Activated CD4-positive, alpha-beta T cell treated with anti-CD3 and anti-CD28 coated beads, Interleukin-2, amount 50 U/mL, for 1 hour (primary cell): ENCODE measurements at places on chromosomes 13 and 19.

DNA sequence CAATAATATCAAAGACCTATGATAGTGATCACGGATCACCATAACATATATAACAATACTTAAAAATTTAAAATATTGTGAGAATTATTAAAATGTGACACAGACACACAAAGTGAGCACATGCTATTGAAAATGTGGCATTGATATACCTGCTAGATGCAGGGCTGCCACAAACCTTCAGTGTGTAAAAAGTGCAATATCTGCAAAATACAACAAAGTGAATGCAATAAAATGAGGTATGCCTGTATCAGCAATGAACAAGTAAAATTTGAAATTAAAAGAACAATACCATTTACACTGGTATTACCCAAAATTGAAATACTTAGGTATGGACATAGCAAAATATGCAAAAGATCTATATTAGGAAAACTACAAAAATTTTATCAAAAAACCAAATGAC lies 1217.8 kb upstream of the PCDH20 start:
- DNase-seq, result no peak

DNA sequence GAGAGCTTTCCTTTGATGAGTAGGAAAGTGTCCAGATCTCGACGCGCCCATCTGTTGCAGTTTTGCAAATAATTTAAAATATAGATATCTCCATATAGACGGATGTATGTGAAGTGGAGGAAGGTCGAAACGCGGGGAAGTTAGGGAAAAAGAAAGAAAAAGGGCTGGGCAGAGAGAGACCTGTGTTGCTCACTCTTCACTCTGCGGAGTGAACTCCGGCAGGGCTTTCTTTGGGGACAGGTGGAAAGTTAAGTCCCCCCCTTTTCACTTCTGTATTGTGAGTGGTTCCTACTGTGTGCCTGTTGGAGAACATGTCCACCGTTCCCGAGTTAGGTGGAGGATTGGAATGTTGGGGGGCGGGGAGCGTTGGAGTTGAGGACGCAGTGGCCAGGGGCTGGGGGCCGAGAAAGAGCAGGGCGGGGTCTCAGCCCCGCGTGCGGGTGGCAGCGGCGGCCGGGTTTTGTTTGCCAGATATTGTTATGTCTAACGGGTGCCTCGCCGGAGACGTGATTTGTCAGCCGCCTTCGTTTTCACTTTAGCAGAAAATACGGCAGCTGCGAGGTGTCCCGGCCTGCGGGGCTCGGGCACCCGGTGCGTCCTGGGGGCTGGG lies 145.1 kb upstream of the ZNF536 start:
- no peak for DNase-seq

DNA sequence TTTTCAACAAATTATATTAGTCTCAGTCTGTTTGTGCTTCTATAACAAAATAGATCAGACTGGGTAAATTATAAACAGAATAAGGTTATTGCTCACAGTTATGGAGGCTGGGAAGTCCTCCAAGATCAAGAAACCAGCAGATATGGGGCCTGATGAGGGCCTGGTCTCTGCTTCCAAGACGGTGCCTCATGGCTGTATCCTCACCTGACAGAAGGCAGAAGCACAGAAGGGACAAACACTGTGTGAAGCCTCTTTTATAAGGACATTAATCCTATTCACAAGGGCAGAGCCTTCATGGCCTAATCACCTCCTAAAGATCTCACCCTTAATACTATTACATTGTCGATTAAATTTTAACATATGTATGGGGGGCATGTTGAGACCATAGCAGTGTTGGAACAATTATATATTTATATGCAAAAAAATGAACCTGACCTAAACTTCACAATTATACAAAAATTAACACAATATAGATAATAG lies 12.7 kb downstream of the F10 start:
- no peak for DNase-seq

DNA sequence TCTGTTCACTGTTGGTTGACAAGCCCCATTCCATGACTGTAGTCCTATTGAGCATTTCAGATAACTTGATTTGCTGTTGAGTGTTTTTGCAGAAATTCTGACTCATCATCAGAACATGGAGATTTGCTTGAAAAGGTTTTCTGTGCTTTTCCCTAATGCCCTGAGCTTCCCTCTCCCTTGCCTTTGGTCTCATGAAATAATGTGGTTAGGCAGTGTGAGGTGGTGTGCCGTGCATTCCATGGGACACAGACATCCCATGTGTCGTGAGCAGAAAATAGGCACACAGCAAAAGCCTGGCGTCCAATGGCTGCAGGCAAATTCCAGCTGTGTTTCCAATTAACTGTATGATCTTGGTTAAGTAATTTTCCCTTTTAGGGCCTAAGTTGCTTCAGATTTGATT lies 197.4 kb downstream of the DLEU7 start:
- no peak for DNase-seq

- no peak for DNase-seq
These were observed 8.9 kb upstream of the DGKH start for GRCh38 chr13:42039457-42039945.

DNA sequence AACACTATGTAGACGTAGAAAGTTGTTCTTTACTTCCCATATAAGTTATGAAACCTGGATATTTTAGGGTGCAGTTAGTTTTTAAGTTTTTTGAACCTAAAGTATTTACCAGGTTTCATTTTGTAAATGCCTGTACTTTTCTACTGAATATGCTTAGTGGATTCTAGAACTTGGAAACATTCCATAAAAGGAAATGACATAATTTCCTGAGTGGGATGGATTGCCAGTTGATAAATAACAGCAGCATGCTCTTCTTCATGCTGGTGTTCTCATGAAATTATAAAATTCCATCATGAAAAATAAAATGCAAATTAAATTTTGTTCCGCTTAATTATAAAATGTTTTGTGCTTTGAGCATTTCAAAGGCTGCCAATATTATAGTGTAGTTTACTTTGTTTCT lies 362.2 kb upstream of the PCDH20 start:
- no peak for DNase-seq

- DNase-seq, result no peak
These were observed 8.1 kb downstream of the ZNF708 start for GRCh38 chr19:21321134-21321533.

DNA sequence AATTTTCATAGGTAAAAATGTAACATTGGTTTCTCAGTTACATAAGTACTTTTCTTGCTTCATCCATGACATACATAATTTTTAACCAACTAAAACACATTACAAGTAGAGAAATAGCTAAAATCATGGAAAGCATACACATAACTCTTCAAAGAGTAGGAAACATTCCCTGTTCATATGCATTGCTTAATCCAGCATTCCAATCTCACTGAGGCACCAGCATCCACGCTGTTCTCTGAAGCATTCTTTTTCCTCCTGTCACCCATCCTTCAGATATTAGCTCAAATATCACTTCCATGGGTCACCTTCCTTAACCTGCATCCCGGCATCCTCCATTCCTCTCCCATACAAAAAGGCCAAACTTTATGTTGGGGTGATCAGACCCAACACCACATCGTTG lies 79.1 kb downstream of the ZNF254 start:
- no peak for DNase-seq

GRCh38 chr19:2290441-2291184 lies 8.6 kb upstream of the PEAK3 start:
- peak; percentile 25 for DNase-seq

- DNase-seq, result no peak
These were observed 19.5 kb downstream of the SLC46A3 start for GRCh38 chr13:28699246-28699645.

DNA sequence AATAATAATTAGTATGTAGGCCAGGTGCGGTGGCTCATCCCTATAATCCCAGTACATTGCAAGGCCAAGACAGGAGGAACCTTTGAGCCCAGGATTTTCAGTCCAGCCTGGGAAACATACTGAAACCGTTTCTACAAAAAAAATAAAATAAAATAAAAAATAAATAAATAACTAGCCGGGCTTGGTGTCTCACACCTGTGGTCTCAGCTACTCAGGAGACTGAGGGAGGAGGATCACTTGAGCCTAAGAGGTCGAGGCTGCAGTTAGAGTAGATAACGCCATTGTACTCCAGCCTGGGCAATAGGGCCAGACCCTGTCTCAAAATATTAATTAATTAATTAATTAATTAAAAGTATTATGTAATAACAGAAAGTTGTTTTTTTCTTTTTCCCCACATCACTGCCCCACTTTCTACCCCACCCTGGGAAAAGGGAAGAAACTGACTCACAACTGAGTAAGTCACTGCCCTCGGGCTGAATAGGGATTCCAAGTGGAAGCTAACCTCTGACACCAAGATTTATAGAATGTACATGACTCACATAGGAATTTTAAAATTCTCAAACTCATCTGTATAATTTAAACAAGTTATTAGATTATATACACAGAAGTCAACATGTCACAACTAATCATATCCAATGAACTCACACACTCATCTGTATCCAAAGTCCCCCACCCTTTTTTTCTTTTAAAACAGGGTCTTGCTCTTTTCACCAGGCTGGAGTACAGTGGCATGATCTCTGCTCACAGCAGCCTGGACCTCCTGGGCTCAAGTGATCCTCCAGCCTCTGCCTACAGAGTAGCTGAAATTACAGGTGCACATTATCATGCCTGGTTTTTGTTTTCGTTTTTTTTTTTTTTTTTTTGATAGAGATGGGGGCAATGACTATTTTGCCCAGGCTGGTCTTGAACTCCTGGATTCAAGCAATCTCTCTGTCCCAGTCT lies 12.5 kb downstream of the ZNF611 start:
- no peak for DNase-seq

- DNase-seq, result no peak
These were observed 395.1 kb downstream of the FOXO1 start for GRCh38 chr13:40271271-40271885.

GRCh38 chr19:43534816-43535761 lies 2.1 kb downstream of the ZNF575 start:
- no peak for DNase-seq

DNA sequence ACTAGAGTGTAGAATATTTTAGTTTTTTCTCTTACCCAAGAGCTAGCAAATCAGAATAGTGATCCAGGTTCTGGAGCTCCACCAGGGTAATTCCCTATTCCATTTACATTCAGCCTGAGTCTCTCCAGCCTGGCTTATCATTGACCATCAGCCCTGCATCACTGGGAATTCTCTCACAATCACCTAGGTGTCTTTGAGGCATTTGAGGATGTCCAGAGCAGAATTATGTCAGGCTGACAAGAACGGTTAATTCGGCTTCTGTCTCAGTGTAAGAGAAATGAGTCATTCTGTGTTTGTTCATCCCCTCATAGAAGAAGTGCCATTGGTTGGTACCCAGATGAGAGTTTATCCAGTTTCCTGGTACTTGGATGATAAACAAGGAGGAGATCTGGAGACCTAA lies 180.5 kb downstream of the ZNF737 start:
- DNase-seq, result no peak

DNA sequence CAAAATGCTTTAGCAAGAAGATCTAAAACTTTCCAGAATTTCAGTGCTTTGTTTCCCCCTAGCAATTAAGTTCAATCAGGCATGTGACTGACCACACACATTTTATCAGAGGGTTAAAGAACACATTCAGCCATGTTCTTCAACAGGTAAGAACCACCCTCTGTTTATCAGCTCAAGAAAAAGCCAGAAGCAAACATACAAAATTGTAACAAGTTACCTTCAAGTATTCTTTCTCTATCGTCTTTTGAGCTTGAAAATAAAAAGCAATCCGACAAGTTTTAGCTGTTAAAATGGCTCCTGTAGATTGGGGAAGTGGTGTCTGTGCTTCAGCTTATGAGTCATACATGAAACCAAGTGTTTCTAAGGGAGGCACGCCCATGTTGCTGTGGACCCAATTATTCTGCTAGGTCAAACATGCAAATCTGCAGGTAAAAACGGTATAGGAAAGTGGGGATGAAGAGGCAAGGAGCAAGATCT lies at the start of gene ELF1:
Gene ELF1, minus strand, starts transcription at position 306 of the 477 bp plus-strand sequence. CDS start 37,262 bp downstream, outside the sequence.
- DNase-seq, result peak; percentile 52

GRCh38 chr19:45168767-45169351 lies 8.1 kb upstream of the NKPD1 start:
- no peak for DNase-seq

- DNase-seq, result no peak
These were observed 20.4 kb downstream of the MEIS3 start for GRCh38 chr19:47398707-47399597.

- no peak for DNase-seq
These were observed 10.3 kb downstream of the PALM start for GRCh38 chr19:718991-719512.

DNA sequence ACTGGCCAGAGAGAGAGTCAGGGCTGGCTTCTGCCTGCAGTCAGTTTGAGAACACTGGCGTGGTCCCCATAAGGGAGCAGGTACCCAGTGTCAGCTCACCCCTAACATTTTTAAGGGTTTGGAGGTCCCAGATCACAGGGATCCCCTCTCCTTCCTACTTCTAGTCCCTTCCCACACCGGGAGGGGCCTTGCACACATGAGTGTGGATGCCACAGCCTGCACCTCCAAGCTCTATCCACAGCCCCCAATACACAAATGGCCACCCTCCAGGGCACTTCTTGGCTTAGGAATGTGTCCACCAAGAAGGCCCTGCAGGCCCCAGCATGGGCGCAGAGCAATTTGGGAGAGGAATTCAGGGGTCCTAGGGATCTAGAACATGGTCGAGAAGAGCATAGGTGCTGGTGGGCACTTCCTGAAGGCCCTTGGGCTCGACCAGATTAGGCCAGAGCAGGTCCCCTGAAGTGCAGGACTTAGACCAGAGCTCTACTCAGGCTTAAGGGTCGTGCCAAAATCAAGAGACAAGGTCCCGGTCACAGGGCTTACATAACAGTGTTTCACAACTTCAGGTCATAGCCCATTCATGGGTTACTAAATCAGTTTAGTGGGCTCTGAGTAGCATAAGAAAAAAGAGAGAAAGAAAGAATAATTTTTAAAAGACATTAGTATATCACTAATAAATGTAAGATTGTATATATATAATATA lies 16.0 kb downstream of the FXYD5 start:
- no peak for DNase-seq

DNA sequence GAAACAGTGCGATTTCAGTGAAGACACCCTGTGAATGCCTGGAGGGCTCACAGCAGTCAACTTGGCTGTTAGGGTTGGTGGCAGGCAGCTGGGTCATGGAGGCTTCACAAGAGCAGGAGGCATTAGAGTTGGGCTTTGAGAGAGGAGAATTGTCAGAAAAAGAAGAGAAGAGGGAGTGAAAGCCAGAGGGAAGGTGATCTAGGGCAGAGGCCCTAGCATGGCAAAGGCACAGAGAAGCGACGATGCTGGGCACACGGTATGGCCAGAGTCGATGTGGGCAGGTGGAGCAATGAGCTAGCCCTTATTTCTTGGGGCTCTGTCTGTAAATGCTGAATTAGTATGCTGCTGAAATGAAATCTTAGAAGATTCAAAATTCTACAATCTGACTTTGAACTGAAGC lies 52.6 kb upstream of the OLFM4 start:
- no peak for DNase-seq

DNA sequence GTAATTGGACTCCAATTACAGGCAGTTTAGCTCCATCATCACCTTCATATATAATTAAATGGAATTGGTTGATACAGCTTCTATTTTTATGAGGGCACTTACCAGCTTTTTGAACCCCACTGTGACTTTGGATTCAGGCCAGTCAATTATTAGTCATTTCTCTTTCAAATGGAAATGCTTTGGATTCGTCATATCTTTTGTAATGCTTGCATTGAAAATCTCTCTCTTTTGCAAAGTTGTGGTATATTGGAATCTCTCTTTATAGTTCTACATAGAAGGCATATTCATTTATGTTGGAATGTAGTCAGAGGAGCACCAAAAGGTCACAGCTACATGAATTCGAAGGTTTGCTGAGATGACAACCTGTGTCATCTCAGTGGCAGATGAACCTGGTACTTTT lies 1074.3 kb upstream of the SLC10A2 start:
- DNase-seq, result no peak
